Activated T-cell treated with anti-CD3 and anti-CD28 coated beads for 4 hours (primary cell): ENCODE measurements at places on chromosomes 5 and 9.

DNA sequence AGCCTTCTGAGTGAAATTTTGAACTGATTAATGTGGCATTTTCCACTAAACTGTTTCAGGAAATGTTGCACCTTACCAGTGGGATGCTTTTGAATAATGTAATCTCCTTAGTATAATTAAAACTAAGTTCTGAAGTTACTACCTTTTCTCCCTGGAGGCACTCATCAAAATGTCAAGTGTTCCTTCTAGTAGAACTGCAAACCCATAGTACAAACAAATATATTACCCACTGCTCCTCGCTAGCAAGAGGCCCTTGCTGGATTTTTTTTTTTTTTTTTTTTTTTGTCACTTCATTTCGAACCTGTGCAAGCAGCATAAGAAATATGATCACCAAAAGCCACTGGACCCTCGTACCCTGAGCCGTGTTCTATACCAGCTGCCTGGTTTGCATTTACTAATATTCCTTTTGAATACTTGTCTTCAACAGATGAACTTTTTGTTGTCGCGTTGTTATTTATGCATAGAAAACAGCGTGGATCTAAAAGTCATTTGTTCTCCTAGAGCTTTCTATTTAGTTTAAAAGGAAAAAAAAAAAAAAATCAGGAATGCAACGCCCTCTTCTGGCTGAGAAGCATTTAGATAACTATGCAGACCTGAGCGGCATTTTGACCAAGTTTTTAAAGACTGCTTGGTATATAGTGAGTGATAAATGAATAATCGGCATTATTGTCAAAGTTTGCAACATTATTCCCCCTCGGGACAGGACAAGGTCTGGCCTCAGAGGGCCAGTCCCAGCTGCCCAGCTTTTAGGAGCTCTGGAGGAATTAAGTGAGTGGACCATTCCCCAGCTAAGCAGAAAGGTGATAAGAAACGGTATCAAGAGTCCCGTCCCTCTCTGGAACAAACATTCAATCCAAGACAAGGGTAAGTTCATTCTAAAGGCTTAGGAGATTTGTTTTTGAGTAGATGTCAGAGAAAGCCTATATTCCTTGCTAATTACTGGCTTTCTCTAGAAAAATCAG lies 162.5 kb upstream of the KIF2A start:
- no peak for DNase-seq

DNA sequence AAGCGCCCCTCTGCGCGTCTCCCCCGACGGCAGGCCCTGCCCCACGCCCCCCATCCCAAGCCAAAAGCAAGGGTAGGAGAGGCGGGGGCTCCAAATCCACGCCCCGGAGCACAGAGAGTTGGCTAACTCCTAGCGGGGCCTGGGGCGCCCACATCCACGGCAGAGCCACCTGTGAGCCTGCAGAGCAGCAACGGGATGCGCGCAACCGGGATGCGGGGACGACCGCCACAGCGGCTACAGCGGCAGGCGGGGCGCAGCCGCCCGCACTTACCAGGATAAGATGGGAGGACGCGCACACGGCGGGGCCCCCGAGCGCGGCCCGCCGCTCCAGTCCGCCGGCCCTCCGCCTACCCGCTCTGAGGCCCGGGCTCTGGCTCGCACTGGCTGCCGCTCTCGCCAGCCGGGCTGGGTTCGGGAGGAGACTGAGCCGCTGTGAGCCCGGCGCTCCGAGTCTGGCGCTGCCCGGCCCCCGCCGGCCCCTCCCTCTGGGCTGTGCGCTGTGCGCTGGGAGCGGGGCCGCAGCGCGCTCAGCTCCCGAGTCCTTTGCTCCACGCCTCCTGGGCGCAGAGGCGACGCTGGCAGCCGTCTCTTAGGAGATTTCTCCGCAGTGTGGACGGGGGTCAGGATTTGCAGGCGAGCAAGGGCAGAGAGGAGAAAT lies at the start of gene SLC24A2:
Gene SLC24A2, minus strand, starts transcription at position 424 of the 658 bp plus-strand sequence.
- no peak for DNase-seq

DNA sequence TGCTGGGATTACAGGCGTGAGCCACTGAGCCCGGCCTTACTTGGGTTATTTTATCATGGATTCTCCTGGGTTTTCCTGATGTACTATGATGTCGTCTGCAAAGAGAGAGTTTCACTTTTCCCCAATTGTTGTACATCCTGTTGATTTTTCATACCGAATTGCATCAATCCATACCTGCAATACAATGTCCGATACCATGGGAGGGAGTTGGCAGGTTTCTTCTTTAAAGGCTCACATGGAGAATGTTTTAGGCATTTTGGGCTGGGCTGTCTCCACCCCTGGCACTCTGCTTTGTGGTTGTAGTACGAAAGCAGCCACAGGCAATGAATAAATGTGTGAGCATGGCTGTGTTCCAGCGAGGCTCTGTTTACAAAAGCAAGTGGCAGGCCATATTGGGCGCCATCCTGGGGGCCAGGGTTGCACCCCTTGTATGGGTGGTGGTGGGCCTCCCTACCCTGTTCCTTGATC lies 35.1 kb upstream of the EXOC3 start:
- no peak for DNase-seq

- no peak for DNase-seq
Measured at GRCh38 chr5:111859533-111860270, 102.7 kb upstream of the NREP start.

DNA sequence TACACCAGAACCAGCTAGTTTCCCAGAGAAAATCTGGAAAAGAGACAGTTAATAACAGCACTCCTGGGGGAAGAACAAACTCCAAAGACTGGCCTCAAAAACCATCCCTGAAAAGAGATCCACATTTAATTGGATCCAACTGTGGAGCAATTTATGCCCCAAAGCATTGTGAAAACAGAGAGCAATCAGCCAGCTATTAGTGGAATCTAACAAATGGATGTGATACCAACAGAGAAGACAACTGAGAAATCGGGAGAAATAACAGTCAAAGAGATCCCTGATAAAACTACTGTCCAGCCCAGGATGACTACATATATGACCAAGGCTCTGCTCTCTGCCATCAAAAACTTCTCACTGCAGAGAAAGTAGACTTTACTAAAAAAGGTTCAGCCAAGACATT lies 40.5 kb upstream of the TRIO start:
- DNase-seq, result no peak

DNA sequence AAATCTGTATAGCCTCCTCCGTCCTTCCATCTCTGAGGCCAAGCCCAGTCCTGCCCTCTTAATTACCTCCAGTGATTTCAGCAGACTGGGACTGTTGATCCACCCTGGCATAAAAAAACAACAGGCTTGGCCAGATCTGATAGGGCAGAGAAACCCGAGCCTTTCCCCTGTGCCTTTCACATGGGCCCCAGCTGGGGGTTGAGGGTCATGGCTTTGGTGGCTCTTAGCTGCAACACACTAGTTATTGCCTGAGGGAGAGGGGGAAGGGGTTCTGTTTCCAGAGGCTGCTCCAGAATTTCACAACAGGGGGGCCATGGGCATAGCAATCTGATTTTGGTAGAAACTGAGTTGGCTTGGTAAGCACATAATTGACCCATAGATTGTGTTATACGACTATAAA lies 21.2 kb upstream of the PANK3 start:
- no peak for DNase-seq

- DNase-seq, result no peak
Measured at GRCh38 chr9:87594194-87594593, 96.5 kb downstream of the DAPK1 start.

DNA sequence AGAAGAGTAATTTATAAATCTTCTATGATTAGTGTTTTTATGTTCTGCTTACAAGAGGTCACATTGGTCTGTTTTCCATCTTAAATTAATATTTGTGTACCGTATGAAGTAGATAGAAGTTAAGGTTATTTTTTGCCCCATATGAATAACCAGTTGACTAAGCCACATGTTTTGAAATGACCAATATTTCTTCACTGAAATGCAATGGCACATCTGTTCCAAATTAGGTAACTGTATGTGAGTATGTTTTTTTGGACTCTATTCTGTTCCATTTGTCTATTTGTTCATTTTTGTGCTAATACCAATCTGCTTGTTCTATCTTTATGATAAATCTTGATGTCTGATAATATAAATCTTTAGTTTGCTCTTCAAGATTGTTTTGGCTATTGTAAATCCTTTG lies 17.7 kb downstream of the JAK2 start:
- DNase-seq, result no peak

GRCh38 chr9:85202596-85202995 lies 533.1 kb downstream of the NTRK2 start:
- DNase-seq, result no peak

GRCh38 chr5:119257613-119258012 lies 98.2 kb upstream of the TNFAIP8 start:
- no peak for DNase-seq

- no peak for DNase-seq
Measured at GRCh38 chr9:127053057-127053821, 69.2 kb downstream of the ANGPTL2 start.

- no peak for DNase-seq
Measured at GRCh38 chr9:120878188-120879130, 1.5 kb upstream of the PHF19 start.

- no peak for DNase-seq
Measured at GRCh38 chr9:113436728-113437515, 26.4 kb downstream of the C9orf43 start.

GRCh38 chr5:135194573-135195269 lies 160.7 kb upstream of the PITX1 start:
- no peak for DNase-seq

GRCh38 chr5:74643111-74643562 lies 2.6 kb upstream of the ENC1 start:
- no peak for DNase-seq
